ENCODE measurements at places on chromosomes 6 and 20.

DNA sequence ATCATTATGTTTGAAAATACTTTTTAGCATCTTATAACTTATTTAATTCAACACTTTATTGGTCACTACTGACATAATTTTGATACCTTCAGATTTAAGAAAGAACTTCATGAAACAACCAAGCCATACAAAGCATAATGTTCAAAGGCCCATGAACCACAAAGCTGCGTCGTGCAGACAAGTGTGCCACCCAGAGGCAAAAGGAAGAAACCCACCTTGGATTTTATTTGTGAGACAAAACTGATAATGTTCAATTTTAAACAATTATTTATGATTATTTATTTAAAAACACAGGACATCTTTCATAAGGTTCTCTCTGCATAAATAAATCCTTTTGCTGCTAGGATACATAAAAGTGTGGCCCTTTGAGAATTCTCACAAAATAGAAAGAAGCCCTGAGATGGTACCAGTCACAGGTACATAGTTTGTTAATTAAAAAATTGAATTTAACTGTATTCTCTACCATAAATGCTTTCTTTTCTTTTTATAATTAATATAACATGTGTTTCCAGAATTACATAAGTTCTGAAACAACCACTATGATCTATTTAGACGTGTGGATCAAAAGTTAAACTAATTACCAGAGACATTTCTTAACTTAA lies 143.7 kb downstream of the RALGAPA2 start:
- no peak for DNase-seq

GRCh38 chr20:35252037-35252461 lies 25.6 kb downstream of the MMP24 start:
- DNase-seq, result no peak

DNA sequence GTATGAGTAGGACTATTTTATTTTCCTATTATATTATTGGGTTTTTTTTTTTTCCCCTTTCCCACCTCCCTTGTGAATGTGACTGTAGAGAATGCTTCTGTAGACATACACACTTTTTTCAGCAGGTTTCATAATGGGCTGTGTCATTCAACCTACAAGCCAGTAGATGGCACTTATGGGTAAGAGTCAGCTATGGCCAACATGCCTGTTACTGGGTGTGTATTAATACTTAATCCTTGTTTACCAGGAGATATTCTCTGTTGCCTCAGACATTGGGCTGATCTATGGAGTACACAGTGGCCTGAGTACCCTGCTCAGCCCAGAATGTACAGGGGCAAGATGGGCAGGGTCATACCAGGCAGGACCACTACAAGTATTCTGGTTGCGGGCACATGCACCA lies 382.5 kb downstream of the EPHA7 start:
- no peak for DNase-seq

DNA sequence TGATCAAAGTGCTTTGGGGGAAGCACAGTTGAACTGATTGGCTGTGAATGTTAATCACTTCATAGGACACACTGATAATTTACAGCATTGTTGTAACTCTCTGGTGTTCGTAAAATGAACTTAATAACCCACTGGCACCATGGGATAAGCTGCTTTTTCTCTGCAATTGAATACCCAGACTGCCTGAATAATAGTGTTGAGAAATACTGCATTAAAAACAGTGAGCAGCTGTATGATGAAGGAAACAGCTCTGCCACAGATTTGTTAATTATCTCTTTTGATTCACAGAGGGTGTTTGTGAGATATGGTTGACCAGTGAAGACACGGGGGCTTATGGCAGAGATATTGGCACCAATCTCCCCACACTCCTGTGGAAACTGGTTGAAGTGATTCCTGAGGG lies 420.9 kb downstream of the CDKAL1 start:
- no peak for DNase-seq

DNA sequence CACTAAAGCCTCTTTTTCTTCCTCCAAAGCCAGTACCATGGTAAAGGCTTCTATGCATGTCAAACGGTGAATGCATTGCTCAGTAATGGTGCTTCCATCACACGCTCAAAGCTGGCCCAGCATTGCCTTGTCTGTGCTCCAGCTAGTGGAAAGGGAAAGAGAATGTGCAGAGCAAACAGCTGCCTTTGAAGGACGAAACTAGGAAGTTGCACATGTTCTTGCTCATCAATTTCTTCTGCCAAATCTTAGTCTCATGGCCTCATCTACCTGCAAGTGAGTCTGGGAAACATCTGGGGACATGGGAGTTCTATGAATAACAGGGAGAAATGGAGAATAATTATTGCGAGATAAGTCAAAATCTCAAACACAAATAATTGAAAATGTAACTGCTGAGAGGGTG lies 216.5 kb upstream of the SSTR4 start:
- no peak for DNase-seq

GRCh38 chr6:163507965-163508364 lies 93.4 kb downstream of the QKI start:
- DNase-seq, result no peak

DNA sequence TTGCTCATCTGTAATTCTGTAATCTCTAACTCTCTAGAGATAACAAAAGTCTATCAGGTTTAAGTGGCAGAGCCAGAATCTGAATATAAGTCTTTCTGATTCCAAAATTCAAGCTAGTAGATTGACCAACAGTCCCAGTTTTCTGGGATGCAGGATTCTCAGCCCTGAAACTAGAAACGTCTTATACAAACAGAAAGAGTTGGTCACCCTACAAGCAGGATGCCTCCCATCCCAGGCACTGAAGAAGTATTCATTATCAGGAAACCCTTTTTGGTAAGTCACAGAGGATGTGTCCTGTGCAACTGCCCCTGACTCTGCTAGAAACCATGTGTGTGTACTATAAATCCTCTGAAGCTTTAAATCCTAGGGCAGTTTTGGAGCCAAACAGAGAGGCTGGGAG lies 135.0 kb downstream of the CARMIL1 start:
- no peak for DNase-seq

DNA sequence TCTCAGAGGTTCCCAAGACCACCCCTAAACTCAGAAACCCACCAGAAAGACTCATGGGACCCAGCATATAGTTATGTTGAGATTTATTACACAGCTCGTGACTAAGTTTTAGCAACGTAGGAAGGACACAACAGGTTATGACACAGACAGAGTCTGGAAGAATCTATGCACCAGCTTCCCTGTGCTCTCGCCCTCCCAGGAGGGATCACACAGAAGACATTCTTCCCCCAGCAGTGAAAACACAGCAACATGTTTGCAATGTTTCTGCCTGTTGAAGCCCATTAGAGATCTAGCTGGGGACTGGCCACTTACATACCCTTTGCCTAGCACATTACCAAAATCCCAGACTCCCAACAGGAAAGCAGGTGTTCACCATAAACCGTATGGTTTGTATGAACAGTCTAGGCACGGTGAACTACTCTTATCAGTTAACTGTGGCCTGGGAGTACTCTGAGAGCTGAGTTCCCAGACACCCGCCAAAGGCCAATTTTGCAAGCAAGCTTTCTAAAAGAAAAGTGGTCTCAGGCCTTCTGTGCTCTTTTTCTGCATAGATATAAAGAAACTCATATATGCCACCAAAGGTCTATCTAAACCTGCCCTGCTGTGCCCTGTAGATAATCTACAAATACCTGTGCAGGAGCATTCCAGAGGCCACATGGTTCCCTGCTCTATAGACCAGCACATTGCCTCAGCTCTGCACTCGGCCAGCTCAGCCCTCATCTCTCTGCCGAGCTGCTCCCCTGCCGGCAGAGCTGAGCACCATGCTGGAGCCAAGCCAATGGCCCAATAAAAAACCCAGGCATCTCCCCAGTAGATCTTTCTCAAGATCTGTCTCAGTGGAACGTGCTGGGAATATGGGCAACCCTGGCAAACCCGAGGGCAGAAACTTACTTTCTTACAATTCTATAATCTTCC lies 69.6 kb upstream of the SMIM28 start:
- DNase-seq, result peak; percentile 14

GRCh38 chr20:52622081-52622480 lies 350.1 kb upstream of the TSHZ2 start:
- no peak for DNase-seq

DNA sequence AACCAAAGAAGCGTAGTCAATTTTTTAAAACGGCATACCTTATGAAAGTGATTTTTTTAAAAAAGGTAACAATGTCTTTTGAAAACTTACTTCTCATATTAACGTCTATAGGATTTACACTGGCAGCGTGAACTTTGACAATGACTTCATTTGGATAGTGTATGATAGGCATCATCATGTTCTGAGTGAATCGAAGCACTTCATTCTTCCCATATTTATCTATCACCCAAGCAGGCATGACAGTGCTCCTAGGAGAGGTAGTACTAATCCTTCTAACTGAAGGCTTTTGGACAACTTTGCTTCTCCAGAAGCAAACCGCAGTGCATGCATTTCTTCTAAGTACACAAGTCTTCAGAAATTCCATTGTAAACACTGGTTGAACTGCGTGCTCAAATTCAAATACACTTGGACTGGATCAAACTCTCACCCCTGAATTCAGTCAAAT lies 618 bp downstream of the RTN4IP1 start:
- no peak for DNase-seq

DNA sequence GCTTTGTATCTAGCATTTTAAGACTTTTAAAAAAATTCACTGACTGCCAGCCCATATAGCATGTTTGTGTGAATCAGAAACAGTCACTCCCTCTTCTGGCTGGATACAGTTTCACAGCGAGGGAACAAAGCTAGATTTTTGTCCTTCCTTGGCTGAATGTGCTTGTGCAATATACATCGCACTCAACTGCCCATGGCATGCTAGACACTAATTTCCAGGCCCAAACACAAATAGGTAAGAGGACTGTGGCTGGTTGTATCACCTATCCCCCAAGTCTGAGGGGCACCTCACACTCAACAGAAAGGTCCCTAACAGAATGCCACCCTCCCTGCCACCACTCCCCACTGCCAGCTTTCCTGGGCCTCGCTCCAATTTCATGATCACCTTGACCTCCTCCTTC lies 16.2 kb upstream of the BLCAP start:
- no peak for DNase-seq

- no peak for DNase-seq
Measured at GRCh38 chr6:46456297-46456696, 35.0 kb downstream of the RCAN2 start.

DNA sequence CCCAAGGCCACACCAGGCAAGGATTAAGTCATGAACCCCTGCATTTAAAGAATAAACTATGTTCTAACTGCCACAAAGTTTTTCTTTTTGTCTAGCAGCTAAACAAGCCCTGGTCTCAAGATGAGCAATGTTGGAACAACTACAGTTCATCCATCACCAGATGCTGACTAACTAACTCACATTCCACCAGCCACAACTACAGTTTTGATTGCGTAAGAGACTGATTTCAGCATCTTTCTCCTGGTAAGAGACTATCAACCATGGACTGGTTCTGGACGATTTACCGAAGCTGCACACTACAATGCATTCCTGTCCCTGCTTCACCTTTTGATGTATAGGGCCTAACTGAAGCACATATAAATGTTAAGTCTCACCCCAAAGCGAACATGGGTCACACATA lies 43.0 kb downstream of the F13A1 start:
- DNase-seq, result peak; percentile 29

GRCh38 chr20:23519556-23519955 lies 28.6 kb downstream of the CST8 start:
- no peak for DNase-seq

DNA sequence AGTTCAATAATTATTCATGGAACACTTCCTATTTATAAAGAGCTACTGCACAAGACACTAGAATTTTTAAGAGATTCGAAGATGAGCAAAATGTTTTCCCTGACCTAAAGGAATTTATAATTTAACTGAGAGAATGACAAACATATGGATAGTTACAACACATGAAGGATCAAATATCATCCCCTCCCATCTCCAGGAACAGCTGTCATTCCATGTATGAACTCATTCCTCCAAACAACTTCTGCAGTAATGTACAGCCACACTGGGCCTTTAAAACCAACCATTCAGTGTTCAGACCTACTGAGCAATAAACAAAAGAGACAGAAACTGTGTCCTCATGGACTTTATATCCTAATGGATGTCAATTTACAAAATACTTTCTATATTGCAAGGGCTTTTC lies 87.8 kb downstream of the KIF16B start:
- DNase-seq, result no peak

DNA sequence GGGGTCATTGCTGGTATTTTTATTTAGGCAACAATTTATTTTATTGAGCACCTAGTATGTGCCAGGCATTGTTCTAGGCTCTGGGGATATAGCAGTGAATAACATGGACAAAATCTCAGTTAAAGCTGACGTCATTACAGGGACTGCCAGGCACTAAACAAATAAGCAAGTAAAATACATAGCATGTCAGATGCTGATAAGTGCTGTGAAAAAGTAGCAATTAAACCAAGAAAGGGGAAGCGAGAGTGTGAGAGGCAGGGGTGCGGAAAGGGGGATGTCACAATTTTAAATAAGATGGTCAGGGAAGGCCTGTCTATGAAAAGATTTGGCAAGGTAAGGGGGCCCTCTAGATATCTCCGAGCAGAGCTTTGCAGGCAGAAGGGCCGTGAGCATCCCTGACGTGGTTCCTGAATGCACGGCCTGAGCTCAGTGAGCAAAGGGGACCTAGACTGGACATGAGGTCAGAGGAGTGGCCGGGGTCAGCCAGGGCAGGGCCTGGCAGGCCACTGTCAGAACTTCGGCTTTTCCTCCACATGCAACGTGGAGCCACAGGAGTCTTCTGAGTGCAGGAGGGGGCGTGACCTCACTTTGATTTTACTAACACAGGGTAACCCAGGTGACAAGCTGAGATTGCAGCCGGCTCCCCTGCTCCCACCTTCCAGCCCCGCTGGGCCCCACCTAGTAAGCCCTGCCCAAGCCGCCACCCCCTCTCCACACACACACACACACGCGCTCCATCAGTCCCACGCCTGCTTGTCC lies 24.2 kb upstream of the SIRPA start:
- DNase-seq, result no peak

DNA sequence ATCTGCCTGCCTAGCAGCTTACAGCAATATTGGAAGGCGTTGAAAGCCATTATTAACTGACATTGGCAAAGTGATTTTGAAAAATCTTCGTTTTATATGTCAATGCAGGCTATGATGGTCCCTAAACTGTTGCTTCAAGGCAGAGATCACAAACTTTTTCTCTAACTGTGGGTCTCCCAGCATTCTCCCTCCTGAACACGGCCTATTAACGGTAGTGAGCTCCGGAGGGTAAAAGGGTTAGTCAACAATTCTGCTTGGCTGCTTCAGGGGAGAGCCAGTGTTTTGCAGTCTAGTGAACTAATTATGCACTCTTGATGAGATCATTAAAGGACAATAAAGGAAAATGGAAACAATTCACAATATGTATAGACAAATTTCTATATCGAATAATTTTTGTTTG lies 261.8 kb upstream of the QKI start:
- DNase-seq, result no peak

DNA sequence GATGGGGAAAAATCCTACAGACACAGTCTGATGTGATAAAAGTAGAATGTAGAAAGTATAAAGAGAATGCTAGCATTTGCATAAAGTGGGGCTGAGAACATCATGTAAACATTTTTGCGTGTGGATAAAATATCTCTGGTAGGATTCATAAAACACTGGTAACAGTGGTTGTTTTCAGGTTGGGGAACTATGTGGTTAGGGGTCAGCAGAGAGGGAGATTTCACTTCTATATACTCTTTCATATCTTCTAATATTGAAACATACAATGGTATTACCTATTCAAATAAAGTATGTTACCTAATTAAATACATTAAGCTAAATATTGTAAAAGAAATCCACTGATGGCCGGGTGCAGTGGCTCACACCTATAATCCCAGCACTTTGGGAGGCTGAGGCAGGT lies 96.2 kb upstream of the CCDC167 start:
- no peak for DNase-seq

- DNase-seq, result peak; percentile 94
Measured at GRCh38 chr6:3390698-3391097, 66.2 kb downstream of the SLC22A23 start.

- no peak for DNase-seq
Measured at GRCh38 chr6:34412643-34413214, 13.1 kb downstream of the RPS10 start.

Data from GM04503 (cell line).